SK-N-SH treated with all-trans-retinoic acid at 6 μM for 48 hours (cell line): ENCODE measurements at places on chromosomes 5 and 9.

GRCh38 chr5:10324518-10325370 lies 17.0 kb upstream of the CMBL start:
- ATAC-seq = no peak

DNA sequence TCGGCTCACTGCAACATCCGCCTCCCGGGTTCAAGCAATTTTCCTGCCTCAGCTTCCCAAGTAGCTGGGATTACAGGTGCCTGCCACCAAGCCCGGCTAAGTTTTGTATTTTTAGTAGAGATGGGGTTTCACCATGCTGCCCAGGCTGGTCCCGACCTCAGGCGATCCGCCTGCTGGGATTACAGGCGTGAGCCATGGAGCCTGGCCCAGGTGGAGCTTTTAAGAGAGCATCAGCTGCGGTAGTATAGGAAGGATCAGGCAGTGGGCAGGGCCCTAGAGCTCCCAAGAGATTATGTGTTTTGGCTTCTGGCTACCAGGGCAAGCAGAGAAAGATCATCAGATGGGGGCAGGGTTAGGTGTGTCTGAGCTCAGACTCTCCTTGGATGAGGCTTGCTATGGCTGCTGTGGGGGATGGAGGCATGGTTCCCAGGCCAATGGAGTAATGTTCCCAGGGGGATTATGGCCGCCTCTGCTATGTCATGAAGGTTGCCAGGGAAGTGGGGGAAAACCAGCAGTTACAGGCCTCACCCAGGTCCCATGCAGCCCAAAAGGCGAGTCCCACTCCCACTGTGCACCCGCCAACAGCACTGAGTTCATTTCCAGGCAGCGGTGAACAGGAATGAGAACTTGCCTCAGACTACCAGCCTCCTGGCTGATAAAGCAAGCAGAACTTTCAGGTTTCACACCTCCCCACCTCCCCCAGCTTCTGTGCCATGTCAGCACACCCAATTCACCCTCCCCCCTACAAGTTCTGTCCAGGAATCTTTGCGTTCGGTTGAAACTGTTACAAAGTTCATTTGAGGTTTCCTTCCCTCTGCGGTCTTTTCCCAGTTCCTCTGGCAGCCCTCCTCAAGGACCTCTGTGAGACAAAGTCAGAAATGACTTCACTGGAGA lies 507.6 kb downstream of the SPATA31D1 start:
- ATAC-seq = no peak

GRCh38 chr9:137691646-137692351 lies 73.0 kb downstream of the EHMT1 start:
- ATAC-seq = no peak

DNA sequence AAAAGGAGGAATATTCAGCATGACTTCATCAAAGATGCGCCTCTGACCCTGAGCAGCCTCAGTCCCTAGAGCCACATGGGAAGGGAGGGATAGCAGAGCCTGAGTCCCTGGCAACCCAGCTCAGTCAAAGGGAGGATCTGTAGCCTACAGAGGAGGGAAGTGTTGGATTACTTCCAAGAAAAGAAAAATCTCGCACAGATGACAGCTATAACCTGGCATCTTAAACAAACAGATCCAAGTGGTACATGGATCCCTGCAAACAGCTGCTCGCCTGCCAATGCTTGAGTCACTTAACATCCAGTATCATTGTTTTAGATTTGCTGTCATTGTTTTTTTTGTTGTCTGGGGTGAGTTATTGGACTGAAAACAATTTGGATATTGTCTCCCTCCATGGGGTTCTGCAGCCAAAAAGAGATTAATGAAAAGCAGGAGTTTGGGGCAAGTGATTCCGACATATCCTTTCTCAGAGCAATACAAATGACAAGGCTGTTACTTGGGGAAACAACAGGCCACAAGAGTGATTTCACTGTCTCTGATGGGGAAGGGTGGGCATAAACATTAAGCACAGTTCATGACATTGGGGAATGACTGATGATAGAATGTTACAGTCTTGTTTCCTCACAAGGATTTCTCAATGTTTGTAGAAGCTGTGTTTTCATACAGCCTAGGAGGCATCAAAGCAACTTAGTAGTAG lies 153.5 kb upstream of the KIF2A start:
- no peak for ATAC-seq

- ATAC-seq = peak; percentile 30; the same call in 1 of the 3 replicates
Observed at GRCh38 chr5:80141147-80141671, 106.1 kb downstream of the THBS4 start.

DNA sequence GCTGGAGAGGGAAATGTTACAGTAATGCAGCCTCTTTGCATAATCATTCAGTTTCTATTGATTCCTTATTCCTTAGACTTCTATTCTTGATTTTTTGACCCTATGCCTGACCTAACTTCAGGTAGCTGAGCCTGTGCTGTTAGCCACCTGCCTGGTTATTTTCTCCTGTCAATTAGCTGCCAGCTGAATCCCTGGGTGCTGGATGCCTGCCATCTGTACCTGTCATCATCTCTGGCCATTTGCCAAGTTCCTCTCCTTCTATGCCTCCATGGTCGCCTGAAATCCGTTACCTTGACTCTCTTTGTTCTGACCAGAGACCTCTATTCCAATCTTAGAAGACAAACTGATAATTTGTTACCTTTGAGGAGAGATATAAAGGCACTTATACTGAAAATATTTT lies 178.3 kb downstream of the CAVIN4 start:
- ATAC-seq = no peak

DNA sequence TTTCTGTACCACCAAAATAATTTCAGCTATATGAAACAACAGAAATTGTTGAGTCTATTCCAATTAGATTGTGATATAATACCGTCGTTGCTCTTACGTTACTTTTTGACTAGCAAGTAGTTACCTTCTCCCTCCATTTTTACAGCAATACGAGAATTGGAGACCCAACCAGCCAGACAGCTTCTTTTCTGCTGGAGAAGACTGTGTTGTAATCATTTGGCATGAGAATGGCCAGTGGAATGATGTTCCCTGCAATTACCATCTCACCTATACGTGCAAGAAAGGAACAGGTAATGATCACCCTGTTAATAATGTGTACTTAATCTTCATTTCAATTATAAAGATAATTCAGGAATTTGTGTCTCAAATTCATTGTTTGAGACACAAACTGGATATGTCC lies 100.7 kb downstream of the VCAN start:
- ATAC-seq = no peak

DNA sequence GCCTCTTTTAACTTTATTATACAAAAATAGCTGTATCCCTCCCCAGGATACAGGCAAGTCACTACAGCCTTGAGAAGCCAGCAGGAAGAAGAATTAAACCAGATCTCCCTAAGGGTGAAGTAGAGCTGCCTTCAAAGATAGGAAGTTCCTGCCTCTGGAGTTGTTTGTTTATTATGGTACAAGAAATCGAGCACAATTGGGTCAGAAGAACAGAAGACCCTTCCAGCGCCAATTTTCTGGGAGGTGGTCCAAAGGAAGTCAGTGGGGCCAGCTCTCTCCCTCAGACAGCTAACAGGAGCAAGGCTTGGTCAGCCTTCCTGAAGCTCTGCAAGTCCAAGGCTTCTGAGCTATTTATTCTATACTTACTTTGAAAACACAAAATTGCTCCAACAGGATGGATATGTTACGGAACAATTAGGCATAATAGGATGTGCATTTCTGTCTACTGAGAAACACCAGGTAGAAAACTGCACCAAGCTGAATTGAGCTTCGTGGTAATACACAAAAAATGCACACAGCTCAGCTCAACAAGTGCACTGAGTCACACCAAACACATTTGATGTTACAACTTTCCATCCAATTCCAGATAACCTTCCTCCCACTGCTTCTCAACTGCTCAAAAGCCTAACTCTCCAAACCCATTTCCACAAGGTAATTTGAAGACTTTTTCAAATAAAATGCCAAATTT lies 16.0 kb downstream of the SERINC5 start:
- no peak for ATAC-seq

- no peak for ATAC-seq
Observed at GRCh38 chr9:115941561-115942315, 211.9 kb upstream of the PAPPA start.

GRCh38 chr5:172028167-172028566 lies 21.7 kb upstream of the FBXW11 start:
- no peak for ATAC-seq

DNA sequence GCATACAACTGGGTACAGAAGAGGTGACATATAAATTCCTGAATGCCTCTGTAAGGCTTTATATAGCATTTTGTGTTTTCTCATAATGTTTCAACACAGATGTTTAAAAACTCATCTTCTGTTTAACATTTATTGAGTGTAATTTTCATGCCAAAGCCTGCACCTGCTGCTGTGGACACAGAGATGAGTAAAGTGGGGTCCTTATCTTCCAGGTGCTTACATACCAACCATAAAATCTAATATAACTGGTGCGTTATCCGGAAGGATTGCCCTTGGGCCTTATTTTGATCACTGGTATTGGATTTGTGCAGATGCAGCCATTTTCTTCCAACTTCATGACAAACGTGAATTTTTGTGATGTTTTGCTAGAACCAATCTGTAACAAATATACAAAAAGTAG lies 222.3 kb downstream of the DMRT2 start:
- no peak for ATAC-seq

DNA sequence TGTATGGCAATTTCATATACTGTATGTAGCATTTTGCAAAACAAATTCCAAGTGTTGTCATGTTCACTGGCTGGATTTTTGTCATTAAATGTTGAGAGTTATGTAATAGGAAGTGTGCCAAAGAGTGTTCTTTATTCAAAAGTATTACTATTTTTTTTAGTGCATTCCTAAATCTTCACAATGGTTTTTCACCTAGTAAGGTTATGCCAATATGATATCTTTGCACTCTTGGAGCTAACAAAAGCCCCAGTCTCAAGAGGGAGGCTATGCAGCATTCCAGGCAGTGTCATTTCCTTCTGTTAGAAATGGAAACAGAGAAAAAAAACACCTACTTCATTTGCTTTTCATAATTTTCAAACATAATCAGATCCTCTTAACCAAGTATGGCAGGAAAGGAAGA lies 5.1 kb upstream of the SSBP2 start:
- ATAC-seq = no peak

GRCh38 chr5:150656191-150657132 lies 4.6 kb upstream of the MYOZ3 start:
- peak; percentile 43 for ATAC-seq

DNA sequence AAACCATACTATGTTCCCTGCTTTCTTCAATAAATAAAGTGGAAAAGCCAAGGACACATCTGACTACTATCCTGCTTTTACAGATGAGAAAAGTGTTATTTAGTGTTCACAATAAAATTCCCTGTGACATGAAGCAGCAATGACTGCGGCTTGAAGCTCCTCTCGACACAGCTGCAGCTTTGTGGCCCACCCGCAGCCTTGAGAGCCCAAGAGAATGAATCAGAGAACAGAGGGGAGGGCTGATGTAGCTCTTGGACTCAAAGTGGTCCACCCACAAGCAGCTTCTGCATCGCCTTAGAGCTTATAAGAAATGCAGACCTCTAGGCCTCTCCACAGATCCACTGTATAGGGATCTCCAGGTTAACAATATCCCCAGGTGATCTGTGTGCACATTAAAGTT lies 181.3 kb upstream of the GNA14 start:
- ATAC-seq = no peak

GRCh38 chr5:126516133-126516532 lies 78.9 kb downstream of the ALDH7A1 start:
- ATAC-seq = peak; percentile 87

DNA sequence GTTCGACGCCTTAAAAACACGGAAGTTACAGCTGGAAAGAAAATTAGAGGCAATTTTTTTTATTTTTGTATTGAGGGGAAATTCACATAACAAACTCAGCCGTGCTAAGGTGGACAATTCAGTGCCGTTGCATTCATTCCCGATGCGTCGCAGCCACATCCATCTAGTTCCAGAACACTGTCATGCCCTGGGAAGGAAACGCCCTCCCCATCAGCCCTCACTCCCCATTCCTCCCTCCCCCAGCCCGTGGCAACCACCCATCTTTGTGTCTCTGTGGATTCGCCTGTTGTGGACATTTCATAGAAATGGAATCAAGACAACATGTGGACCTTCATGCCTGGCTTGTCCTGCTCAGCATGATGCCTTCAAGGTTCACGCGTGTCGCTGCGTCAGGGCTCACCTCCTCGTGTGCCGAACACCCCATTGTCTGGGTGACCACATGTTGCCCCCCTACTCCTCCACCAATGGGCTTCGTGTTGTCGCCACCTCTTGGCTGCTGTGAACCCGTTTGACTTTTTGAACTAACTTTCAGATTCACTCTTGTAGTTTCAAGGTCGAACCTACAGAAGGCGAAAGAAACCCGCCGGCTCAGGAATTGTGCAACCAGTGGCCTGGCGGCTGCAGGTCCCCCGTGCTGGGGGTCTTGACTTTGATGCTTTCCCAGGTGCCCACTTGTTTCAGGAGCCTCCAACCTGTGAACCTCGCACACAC lies 17.4 kb upstream of the CAMSAP1 start:
- no peak for ATAC-seq

- ATAC-seq = no peak
Observed at GRCh38 chr5:154103233-154103632, 64.5 kb downstream of the MFAP3 start.

DNA sequence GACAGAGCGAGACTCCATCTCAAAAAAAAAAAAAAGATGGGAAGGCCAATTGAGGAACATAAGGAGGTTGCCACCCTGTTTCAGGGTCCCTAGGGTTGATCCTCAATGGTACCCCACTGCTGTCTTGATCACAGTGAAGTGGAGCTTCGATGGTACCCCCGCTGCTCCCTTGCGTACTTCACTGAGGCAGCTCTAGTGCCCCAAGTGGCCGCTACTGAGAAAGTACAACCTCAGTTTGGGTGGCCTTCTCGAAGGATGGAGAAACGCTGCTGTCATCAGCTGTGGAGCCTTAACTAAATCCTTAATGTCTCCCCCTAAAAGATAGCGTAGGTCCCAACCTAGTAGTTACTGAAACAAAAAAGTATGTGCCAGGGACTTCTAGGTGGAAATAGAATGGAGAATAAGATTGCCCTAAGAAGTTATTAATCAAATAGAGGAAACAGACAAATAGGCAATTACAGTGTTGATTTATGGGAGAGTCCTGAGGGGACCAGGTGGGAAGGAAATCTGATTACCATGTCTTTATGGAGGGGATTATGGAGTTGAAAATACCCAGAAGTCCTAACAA lies 6.3 kb downstream of the TESK1 start:
- peak; percentile 89 for ATAC-seq

DNA sequence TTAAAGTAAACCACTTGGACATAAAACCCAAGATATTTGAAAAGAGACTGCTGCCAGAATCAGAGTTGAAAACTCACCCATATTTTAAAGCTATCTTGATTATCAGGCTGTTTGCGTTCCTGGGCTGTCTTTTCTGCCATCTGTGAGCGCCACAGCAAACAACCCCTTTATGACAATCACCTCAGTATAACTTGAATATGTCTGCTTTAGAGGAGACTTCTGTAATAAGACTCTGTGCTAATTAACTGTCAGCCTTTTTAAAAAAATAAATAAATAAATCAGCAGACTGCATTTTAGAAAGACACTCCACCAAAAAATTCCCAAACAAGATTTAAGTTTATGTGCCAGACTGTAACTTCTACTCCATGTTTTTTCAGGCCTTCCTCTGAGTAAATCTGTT lies 375.7 kb upstream of the CCNH start:
- no peak for ATAC-seq

- no peak for ATAC-seq
Observed at GRCh38 chr5:88955403-88955802, 72.4 kb upstream of the MEF2C start.
